ENCODE measurements at places on chromosomes 12 and 14.

GRCh38 chr14:104534036-104534435 lies 45.5 kb upstream of the C14orf180 start:
- DNase-seq: no peak

GRCh38 chr14:102197317-102197853 lies 57.7 kb downstream of the WDR20 start:
- DNase-seq: no peak

DNA sequence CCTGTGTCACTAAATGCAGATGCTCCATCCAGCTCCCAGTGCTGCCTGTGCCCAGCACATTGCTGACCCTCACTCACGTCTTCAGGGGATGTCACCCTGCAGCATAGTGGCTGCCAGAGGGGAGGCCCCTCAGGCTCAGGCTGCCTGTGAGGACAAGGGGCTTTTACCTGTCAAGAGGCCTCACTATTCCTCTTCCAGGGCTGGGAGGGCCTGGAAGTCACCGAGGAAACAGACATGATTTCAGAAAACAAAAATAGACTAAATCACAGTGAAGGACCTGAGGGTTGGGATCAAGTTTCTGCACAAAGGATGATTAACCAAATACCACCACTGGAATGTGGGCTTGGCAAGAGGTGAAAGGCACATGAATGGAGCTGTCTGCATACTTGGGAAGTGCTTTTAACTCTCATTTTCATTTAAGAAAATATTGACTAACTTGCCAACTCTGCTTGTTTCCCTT lies 1202.3 kb downstream of the BCL11B start:
- DNase-seq: no peak

DNA sequence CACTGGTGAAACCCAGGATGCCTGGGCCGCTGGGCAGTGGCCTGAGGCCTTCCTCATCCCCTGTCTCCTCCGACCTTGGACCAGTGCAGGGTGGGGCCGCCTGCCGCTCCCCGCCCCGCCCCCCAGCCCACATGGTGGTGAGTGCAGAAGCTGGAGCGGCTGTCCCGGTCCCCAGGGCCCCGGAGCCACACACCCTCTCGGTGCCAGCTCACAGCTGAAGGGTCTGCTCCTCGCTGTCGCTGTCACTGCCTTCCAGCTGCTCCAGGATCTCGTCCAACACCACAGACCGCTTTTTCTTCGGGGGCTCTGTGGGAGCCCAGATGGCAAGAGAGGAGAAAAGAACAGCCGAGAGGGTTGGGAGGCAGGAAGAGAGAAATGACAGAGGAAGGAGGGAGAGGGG lies 143.1 kb downstream of the RBM19 start:
- DNase-seq: no peak

DNA sequence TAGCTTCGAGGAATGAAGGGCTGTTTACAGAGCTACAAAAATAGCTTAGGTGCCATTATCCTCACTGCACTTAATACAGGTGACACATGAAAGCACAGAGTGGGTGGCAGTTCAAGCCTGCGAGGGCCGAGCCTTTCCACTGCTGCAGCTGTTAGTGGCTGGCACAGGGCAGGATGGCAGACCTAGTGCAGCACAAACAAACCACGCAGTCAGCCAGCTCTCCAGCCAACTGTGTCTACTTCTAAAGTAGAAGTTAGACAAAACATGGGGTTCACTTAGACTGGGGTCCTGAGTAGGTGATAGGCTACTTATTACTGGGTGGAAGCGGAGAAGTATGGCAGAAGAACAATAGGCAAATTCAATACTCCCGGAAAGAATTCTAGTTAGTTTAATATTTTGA lies 95.4 kb downstream of the DUSP16 start:
- DNase-seq: no peak

GRCh38 chr12:69023840-69024239 lies 90.9 kb upstream of the CPM start:
- DNase-seq: no peak

- no peak for DNase-seq
Measured at GRCh38 chr12:26058308-26058707, 66.5 kb downstream of the BHLHE41 start.

DNA sequence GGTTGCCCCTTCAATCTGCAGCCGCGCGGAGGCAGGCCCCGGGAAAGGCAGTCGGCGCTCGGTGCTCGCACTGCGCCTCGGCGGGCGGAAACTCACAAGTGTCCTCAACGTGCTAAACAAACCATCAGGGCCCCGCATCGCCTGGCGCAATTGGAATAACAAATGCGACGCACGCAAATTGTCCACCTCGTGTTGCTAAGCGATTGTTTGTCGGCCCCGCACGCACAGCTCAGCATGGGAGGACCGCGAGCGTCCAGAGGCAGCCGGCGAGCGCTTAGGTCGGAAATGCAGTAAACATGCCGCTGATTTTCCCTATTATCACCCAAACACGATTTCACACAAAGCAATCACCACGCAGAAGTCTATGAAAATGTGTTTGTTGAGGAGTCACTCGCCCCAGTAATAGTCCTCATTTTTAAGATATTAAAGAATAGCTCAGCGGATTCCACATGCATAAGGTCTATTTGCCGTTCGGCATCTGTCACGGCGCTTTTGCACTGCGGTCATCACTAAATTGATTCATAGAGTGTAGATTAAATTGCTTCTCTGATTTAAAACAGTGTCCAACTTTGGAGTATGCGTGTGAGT lies 3.2 kb upstream of the GSC start:
- no peak for DNase-seq

DNA sequence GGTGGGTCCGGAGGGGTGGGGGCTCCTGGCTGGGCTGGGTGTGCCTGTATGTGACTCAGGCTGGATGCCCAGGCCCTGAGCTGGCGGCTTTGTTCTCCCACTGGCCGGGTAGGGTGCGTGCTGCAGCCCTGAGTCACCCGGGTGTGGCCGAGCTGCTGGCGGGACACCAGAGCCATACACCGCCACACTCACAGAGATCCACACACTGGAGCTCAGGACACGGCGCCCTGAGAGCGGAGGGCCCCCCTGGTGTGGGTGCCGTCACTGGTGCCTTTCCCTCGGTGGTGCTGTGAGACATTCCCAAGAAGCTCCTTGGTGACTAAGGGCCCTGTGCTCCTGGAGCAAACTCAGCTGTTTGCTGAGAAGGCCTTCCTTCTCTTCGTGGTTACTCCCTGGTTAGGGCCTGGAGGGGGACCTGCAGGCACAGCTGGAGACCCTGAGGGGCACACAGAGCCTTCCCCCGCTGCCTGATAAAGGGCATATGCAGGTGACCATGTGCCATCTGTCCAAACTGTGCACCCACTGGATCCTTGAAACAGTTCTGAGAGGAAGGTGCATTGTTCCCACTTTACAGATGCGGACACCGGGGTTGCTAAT lies 44.3 kb downstream of the KRT80 start:
- DNase-seq: no peak

DNA sequence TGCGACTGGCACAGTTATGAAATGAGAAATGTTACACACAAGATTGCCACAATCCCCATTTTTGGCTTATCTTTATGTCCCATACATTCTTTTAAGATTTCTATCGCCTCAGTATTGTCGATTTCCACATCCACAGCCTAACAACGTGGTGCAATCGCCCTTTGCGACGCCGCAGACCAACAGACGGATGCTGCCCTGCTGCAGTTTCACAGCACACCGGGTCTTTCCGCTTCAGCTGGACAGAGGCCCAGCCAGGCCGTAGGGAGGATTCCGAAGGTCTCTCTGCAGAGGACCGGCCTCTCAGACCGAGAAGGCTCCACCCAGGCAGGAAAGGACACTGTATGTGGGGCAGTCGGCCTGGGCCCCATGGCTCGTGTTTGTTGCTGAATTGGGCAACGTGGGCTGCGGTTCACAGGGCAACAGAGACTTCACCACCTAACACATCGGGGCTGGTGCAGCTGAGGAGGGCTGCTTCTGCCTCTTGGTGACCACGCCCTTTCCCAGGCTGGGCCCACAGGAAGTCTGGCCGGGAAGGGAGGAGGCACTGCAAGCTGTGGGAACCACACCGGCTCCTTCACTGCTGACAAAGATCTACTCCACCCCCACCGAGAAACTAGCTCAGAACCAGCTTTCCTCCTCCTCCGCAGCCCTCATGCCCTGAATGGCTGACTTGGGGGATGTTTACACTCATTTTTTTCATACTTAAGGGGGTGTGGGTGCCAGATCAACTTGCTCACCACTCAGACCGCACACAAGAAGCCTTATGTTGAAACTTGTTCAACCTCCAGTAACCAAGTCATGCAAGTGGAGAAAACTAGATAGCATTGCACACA lies 32.9 kb upstream of the MDM1 start:
- peak; percentile 41 for DNase-seq

DNA sequence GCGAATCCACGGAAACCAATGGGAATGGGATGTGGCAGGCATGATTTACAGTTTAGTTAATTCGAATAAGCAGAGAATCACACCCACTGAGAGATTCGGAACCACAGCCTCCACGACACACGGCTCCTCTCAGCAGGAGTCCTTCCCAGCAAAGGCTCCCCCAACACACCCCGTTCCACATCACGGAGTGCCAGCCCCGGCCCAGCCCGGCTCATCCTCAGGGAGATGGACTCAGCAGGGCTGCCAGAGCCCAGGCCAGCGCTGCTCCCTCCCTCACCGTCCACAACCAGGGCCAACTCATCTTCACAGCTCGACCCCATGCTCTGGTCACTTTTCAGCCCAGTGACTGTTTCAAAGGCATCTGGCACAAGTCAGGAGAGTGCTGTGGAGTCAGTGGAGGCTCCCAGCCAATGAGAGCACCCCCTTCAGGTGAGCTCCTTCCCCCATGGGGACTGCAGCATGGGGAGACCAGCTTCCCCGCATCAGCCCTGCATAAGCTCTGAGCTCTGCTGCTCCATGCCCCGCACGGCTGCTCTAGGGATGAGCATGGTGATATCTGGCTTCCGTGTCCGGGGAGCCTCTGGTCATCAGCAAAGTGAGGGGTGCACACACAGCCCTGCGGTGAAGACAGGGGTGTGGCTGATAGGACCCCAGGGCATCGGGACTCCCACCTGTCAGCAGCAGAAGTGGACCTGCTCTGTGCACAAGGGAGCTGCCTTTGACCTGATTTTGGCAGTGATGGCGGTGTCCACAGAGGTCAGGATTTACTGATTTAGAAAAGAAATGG lies 238.8 kb upstream of the SFSWAP start:
- DNase-seq: no peak

- DNase-seq: no peak
Measured at GRCh38 chr12:77919450-77919849, 88.8 kb downstream of the NAV3 start.

DNA sequence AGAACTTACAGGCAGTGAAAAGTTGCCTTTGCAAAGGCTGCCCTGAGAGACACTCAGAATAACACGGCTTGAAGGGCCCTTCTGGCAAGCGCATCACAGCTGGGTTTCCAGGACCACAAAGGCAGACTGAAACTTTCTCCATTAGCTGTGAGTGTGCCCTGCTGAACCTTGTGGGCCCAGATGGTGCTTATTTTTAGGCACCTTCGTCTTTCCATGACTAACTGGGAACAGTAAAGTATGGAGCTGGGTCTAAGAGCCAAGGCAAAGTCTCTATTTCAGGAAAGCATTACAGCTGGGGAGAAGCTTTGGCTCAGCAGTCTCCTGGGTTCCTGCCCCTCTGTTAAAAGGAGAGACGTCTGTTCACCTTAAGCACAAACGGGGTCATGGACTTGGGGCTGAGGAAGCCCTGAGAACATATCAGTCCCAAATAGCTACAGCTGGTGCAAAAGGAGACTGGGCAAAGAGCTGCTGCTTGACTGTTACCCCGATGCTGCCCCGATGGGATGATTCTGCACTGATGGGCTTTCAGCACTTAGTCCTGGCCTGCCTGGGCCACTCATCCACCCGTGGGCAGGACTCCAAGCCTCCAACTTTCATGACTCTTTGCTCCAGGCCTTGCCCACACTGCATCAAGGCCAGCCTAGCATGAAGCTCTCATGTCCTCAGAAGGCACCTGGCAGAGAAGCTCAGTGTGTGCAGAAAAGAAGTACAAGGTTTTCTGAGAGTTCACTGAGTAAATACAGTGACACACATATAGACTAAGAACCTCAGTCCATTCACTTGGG lies 248.3 kb downstream of the PHLDA1 start:
- DNase-seq: no peak

DNA sequence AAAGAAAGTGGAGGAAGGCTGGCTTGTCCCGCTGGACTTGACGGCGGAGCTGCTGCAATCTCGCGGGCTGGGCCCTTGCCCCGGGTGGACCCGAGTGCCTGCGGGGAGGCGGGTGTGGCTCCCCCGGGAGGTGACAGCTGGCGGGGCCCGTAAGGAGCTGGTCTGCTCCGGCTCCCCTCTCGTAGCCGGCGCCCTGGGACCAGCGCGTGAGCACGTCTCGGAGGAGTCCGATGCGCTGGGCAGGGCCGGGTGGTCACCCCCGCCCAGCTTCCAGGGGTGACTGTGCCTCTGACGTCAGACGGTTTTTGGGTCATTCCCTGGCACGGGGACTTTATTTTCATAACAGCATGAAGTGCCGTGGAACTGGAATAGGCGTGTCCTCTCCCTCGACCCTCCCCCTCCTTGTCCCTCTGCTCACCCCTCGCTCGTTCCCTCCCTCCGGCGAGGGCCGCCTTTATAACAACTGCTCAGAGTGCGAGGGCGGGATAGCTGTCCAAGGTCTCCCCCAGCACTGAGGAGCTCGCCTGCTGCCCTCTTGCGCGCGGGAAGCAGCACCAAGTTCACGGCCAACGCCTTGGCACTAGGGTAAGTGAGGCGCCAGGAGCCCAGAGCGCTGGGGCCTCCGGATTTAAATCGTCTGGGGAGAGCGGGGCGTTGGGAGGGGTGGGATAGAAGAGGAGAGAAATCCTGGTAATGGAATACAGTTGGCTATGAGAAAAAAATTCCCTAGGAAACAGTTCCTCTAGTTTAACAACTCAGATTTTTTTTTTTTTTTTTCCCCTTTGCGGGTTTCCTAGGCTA lies at the start of gene GPRC5A:
Gene GPRC5A, plus strand, starts transcription at position 483 of the 801 bp plus-strand sequence. CDS start 16,688 bp downstream, outside the sequence.
- no peak for DNase-seq

- no peak for DNase-seq
Measured at GRCh38 chr12:100213016-100213891, 12.6 kb downstream of the ACTR6 start.

GRCh38 chr12:128823216-128823915 lies 392 bp downstream of the SLC15A4 start:
- no peak for DNase-seq

DNA sequence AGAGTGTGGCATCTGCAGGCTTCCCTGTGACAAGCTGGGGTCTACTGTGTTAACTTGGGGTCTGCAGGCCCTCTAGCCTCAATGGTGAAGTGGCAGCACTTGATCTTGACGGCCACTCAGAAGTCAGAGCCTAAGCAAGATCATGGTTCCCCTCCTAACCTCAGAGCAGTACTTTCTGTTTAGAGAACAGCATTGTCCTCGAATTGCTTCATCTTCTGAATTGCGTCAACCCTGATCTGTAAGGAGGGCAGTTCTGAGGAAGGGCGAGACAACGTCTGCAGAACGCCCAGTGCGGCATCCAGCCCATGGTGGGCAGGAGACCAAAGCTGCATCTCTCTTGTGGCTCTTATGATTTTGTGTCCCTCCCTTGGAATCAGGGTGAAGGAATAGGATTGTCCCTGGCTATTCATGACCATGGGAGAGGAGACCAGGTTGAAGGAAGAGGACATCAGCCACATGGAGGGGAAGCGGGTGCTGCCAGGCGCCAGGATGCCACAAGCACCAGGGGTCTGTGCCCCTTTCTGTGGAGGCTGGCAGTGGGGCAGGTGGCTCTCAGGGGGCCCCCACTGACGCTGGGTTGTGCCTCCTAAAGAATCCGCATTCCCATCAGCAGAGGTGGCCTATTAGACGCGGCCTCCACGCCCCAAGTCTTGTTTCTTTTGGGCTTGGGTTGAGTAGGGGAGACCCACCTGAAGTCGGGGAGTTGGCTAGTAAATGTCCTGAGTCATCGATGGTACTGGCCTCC lies 2.2 kb downstream of the SERPINA9 start:
- DNase-seq: no peak
